Subcutaneous adipose tissue (tissue), 4 donors: ENCODE measurements at places on chromosomes 2 and 18. TPM values are rescaled to one million over a fixed set of nuclear protein-coding genes. Genes with fewer than 3 reads are reported as not detected.

MAB21L4 gene
- not detected for total RNA-seq

MYOM1 gene
- total RNA-seq = 3.7 TPM

LCT gene
- total RNA-seq = not detected

CYP26B1 gene
- 38.1 TPM for total RNA-seq

XIRP2 gene
- total RNA-seq = not detected

CDK15 gene
- total RNA-seq = 4.6 TPM

HOXD9 gene
- 6.4 TPM for total RNA-seq

SGPP2 gene
- not detected for total RNA-seq

GALR1 gene
- total RNA-seq = 3.6 TPM

CD302 gene
- 270 TPM for total RNA-seq

ATOH8 gene
- total RNA-seq = 41.4 TPM

PFN4 gene
- 1.3 TPM for total RNA-seq

SCYGR1 gene
- not detected for total RNA-seq

EPHA4 gene
- 30.3 TPM for total RNA-seq

SERPINB13 gene
- not detected for total RNA-seq

REG1B gene
- not detected for total RNA-seq

DNAH6 gene
- total RNA-seq = 0.49 TPM

IL1RL1 gene
- total RNA-seq = 18.3 TPM

QPCT gene
- 2.4 TPM for total RNA-seq

FMNL2 gene
- 50.5 TPM for total RNA-seq

RAB6D gene
- not detected for total RNA-seq

INHA gene
- total RNA-seq = 0.66 TPM

ICA1L gene
- 8.0 TPM for total RNA-seq

GPAT2 gene
- total RNA-seq = 7.0 TPM

TUBA4B gene
- total RNA-seq = not detected

IGFBP5 gene
- 403 TPM for total RNA-seq

UGT1A3 gene
- total RNA-seq = not detected

SAG gene
- not detected for total RNA-seq

AMER3 gene
- not detected for total RNA-seq

C1GALT1C1L gene
- 1.4 TPM for total RNA-seq

CXCR4 gene
- 34.8 TPM for total RNA-seq

MSTN gene
- 1.3 TPM for total RNA-seq

FTCDNL1 gene
- 2.3 TPM for total RNA-seq

ANXA4 gene
- total RNA-seq = 102 TPM

CACNB4 gene
- 3.0 TPM for total RNA-seq

CMPK2 gene
- 5.6 TPM for total RNA-seq

DSC3 gene
- 1.1 TPM for total RNA-seq

DYNAP gene
- not detected for total RNA-seq

CHRND gene
- not detected for total RNA-seq

CFC1 gene
- not detected for total RNA-seq

FBLN7 gene
- total RNA-seq = 1.3 TPM

NETO1 gene
- total RNA-seq = not detected

BOK gene
- 421 TPM for total RNA-seq

VSNL1 gene
- not detected for total RNA-seq

HRH4 gene
- total RNA-seq = not detected
